Hematopoietic multipotent progenitor cell treated with erythropoietin and hydrocortisone succinate and interleukin-3 and kit ligand, for 17 days (in vitro differentiated cells): ENCODE measurements at places on chromosomes 4 and X.

- DNase-seq, result no peak
Observed at GRCh38 chrX:39972340-39972739, 125.4 kb downstream of the BCOR start.

DNA sequence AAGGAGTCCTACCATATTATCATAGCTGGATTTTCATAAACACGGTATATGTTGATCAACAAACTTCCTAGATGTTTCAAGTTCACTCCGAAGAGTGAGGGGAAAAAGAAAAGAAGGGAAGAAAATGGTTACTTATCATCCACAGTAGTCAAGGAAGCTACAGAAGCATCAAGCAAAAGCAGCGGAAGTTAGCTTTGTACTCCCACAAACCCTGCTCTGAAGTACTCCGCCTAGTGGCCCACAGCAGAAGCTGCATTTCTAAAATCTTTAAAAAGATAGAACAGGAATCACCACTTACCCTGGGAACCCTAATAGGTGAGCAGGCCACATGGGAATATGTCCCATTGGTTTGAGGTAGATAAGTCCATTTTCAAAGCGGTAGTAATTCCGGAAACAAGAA is 28.5 kb upstream of the FRG1 start:
- DNase-seq, result no peak

GRCh38 chr4:140244328-140244727 is 90.3 kb upstream of the MAML3 start:
- no peak for DNase-seq

DNA sequence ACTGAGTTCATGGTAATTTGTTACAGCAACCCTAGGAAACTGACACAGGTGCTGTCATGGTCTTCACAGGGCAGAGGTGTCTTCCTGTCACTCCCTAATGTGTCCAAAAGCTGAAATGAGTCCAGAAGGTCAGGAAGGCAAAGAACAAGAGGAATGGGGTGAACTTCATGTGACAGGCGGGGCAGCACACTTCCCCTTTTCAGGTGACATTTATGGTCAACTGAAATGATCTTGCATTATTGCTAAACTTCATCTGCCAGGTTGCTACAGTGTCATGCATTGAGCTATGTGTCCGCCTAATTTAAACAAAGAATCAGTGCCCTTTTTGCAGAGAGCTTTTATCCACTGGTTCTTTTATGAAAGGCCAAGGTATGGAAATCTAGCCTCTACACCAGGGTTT is 15.9 kb upstream of the CCDC149 start:
- no peak for DNase-seq

DNA sequence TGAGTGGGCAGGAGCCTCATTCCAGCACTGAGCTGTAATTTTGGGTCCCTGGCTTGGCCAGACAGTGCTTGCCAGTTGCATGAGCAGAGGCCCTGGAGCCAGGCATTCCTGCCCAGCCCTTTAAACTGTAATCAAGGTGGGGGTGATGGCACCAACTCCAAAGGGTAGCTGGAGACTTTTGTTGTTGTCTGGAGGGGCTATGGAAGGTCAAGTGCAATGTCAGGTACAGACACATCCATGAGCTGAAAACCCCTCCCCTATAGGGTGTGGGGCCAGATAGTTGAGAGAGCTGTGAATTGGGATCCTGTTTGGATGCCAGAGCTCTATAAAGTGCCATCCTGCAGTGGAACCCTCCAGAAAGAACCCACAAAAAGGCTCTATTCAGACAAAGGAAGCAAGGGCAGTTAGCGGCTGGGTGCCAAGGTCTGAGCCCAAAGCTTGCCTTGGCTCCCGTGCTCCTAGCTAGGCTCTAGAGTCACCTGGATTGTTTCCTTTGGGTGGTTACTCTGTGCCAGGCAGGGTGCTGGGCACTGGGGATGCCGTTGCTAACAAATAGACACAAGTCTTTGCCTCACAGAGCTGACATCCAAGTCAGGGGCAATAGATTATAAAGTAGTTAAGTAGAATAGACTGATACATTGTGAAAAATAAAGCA is 163.0 kb downstream of the EFNB1 start:
- DNase-seq, result no peak

GRCh38 chr4:30094887-30095286 is 625.3 kb upstream of the PCDH7 start:
- DNase-seq, result no peak

- no peak for DNase-seq
Observed at GRCh38 chr4:187183346-187183745, 459.7 kb upstream of the FAT1 start.

DNA sequence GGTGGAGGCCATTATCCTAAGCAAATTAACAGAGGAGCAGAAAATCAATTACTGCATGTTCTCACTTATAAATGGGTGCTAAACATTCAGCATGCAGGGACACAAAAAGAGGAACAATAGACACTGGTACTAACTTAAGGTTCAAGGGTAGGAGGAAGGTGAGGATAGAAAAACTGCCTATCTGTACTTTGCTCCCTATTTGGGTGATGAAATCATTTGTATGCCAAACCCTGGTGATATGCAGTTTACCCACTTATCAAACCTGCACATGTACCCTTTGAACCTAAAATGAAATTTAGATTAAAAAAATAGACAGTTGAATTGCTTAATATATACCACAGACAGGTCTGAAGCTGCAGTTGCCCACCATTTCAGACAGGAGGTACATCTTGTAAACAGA is 143.3 kb upstream of the KLHL4 start:
- DNase-seq, result no peak

DNA sequence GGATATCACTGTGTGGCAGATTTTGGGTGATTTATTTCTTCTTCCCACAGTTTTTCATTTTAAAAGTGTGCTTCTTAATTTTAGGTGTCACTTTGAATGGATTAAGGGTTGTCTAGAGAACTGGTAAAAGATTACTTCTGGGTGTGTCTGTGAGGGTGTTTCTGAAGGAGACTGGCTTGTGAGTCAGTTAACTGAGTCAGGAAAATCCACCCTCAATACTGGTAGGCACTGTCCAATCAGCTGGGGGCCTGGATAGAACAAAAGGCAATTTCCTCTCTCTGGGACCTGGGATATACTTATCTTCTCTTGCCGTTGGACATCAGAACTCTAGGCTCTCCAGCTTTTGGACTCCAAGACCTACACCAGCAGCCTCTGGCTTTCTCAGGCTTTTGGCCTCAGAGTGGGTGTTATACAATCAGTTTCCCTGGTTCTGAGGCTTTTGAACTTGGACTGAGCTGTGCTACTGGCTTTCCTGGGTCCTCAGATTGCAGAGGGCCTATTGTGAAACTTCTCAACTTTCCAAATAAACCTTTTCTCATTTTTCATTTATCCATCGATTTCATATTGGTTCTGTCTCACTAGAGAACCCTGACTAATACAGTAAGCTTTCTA is 413.1 kb downstream of the GBA3 start:
- no peak for DNase-seq

DNA sequence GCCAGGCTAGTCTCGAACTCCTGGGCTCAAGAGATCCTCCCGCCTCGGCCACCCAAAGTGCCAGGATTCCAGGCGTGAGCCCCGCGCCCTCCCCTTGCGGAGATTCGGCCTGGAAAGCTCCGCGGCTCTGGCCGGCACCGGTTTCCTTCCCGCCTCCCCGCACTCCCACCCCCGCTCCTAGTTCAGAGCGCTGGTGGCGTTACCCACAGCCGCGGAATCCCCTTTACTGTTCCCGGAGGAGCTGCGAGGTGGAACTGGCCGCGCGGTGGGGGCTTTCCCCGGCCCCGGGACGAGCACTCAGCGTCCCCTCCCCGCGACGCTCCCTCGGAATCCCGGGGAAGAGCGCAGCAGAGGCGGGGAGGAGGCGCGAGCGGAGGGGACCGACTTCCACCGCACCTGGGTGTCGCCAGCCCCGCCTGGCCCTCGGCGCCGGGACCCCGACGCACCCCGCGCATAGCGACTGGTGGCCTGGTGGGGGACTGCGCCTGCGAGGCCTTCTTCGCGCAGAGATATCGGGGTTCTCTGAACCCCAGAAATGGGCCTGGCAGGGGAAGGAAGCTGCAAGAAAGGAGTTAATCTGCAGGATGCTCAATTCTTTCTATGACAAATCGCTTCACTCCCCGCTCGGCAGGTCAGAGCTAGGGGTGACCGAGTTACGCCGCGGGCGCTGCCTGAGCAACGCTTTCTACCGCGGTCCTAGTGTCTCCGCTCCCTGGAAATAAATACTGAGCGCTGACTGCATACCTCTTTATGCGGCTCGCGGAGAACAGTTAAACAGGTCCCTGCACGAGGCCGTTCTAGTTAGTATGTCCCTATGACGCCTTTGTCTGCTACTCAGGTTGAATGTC is 14.6 kb upstream of the SLC25A4 start:
- DNase-seq, result no peak

- no peak for DNase-seq
Observed at GRCh38 chrX:29024871-29025270, 437.6 kb downstream of the IL1RAPL1 start.

GRCh38 chr4:108626056-108626455 is 5.7 kb downstream of the RPL34 start:
- no peak for DNase-seq

GRCh38 chr4:83388313-83388676 is 53.6 kb upstream of the HPSE start:
- no peak for DNase-seq

GRCh38 chr4:183264614-183265013 is 55.5 kb downstream of the CLDN22 start:
- no peak for DNase-seq

DNA sequence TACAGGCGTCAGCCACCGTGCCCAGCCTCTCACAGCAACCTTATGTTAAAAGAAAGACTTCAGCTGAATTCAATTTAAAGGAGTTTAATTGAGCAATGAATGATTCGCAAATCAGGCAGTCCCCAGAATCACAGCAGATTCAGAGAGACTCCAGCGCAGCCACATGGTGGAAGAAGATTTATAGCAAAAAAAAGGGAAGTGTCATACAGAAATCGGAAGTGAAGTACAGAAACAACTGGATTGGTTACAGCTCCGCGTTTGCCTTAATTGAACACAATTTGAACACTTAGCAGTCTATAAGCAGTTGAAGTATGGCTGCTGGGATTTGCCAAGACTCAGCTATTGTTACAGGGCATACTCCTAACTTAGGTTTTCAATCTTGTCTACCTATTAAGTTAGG is 19.8 kb downstream of the CENPVL3 start:
- DNase-seq, result no peak

- DNase-seq, result no peak
Observed at GRCh38 chr4:95572304-95572991, 23.7 kb upstream of the UNC5C start.
